H1 (cell line): ENCODE measurements at places on chromosomes 12 and 14. TPM values are rescaled to one million over a fixed set of nuclear protein-coding genes. Genes with fewer than 3 reads are reported as not detected.

The CCNK gene
- 81.9 and 82.7 TPM in 2 replicates for total RNA-seq

GRCh38 chr14:60958146-60958545 lies 22.7 kb downstream of the TRMT5 start:
- no peak for DNase-seq

DNA sequence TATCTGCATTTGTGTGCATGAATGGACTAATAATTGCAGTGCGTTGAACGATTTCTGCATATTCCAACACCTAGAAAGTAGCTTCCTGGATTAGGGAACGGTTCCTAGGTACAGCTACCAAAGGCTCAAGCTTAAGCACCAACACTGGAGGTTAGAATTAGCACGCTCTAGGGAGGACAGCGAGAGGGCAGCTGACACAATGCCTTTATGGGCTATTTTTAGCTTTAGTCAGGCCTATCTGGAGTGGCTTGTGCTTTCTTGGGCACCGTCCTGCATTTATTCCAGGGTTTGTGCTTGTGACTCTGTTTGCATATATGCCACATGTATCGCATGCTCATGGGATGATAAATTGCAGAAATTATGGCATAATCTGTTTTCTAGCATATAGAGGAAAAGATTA lies 13.7 kb downstream of the ETV6 start:
- no peak for DNase-seq

- DNase-seq = no peak
Observed at GRCh38 chr12:29223426-29223825, 74.3 kb downstream of the FAR2 start.

DNA sequence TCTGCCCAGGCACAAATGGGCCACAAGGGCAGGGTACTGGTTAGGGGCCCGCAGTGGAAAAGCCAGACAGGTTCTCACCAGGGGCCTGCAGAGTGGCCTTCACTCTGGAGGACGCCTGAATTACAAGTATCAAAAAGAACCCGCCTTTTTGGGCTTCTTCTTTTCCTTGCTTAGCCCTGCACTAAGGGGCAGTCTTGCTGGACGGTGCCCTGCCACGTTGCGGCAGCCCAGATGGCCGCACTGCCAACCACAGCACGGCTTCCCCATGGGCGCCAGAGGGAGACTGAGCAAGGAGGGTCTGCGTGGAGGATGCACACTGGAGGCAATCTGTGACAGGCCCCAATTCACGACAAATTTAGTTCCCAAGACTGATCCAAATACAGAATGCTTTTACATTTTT lies 18.3 kb upstream of the CDK2AP1 start:
- DNase-seq = no peak

The SLC5A8 gene
- 0.11 TPM in 1 of 2 replicates, not detected in the other for total RNA-seq

DNA sequence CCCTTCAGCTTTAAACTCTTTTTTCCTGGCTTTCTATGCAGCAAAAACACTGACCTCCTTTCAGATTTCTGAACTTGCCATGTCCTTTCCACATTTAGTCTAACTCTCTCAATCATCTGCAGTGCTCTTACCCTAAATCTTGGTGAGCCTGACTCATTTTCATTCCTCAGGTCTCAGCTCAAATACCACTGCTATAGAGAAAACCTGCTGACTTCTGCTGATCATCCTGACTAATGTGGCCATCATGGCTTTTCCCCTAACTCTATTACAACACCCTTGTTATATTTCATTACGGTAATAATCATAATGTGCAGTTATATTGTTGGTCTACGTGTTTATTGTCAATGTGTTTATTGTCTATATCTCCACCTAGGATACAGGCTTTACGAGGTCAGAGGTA lies 207.3 kb upstream of the OR4E1 start:
- no peak for DNase-seq

GRCh38 chr12:2634471-2634870 lies 160.3 kb upstream of the FKBP4 start:
- DNase-seq = no peak

The PEBP1 gene
- total RNA-seq = 444 and 458 TPM in 2 replicates

The ALX1 gene
- total RNA-seq = 0.73 and 0.80 TPM in 2 replicates

DNA sequence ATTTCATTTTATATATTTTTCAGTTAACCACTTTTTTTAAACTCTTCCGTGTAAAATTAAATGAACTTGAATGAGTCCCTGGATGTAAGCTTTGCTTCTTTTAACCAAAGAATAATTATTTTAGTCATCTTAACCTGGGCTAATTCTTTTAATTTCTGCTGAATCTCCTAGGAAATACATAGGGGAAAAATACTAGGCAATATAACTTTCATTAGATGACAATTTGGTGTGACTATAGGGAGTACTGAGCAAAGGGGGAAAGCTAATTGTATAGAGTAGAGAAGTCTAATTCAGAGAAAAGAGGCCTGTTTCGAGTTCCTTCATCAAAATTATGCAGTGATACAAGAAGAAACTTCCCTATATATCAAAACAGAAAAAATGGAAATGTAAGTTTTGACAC lies 388.1 kb downstream of the NOVA1 start:
- DNase-seq = no peak

GRCh38 chr14:52000019-52000582 lies 10.8 kb downstream of the RTRAF start:
- no peak for DNase-seq

DNA sequence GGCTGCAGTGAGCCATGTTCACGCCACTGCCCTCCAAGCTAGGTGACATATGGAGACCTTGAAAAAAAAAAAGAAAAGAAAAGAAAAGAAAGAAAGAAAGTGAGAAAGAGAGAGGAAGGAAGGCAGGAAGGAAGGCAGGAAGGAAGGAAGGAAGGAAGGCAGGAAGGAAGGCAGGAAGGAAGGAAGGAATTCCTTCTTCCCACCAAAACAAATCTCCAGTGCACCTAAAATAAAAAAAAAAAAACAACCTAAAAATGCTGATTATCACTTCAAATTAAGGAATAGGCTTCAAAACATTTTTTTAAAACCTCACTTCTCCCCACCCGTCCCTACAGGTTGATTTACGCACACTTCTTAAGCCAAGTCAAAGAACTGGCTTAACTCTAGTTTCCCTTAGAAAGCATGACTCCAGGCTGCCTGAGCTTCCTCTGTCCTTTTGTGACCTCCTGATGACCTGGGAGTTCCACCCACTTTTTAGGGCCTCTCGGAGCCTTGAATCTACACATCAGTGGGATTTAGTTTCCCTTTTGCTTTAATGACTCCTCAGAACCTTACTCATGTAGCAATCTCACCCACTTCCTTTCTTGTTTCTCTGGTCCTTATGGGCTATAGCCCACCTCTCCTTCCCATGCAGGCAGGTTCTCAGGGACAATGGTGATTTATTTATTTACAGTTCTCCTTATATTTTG lies 18.6 kb downstream of the DUSP6 start:
- DNase-seq = no peak

- DNase-seq = no peak
Observed at GRCh38 chr14:49483268-49483667, 102.9 kb downstream of the RPS29 start.

The TAS2R46 gene
- total RNA-seq = 0.48 TPM in 1 of 2 replicates, not detected in the other

DNA sequence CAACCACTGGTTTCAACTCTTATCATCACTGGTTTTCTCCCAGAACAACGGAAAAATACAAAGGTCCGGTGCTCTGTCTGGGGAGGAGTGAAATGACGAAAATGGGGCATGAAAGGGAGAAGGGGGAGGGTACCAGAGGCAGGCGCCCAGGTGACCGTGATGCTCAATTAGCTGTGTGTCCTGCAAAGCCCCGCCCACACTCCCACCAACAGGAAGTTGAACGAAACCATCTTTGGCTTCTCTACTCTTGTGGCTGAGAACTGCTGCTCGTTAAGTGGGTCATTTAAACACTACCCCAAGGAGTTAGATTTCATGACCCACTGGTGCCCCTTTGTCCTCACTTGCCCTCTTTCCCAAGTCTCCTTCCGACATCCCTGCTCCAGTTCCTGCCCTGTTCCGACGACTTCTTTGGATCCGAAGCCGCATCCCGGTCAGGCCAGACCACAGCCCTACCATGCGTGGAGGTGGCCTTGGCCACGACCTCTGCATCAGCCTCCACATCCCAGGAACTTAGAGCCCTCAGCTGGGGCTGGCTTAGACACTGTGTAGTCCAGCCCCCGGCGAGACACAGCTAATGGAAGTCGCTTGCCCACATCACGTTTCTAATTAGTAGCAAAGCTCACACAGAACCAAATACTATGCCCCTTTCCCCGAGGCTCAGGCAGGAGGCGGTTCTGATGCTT lies 11.4 kb upstream of the LRTM2 start:
- no peak for DNase-seq

DNA sequence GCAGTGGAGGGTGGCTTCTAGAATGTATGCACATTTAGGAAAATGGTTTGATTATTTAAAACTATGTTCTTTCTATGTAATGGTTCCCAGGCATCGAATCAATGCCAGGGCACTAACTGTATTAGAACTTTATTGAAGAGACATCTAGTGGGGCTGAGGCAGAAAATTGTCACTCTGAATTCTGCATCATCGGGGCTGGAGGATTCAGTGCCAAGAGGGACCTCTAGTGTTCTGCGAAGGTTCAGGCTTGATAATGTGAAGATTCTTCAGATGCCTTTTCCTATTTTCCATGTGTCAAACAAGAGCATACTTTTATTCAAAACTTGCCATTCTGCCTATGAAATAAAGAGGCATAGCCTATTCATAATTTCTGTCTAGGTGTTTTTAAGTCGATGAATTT lies 146.3 kb downstream of the CAND1 start:
- DNase-seq = no peak

GRCh38 chr12:117450209-117450608 lies 88.8 kb upstream of the NOS1 start:
- no peak for DNase-seq

- no peak for DNase-seq
Observed at GRCh38 chr12:121767525-121768016, 25.9 kb downstream of the RHOF start.

The CCDC197 gene
- not detected in 2 replicates for total RNA-seq

DNA sequence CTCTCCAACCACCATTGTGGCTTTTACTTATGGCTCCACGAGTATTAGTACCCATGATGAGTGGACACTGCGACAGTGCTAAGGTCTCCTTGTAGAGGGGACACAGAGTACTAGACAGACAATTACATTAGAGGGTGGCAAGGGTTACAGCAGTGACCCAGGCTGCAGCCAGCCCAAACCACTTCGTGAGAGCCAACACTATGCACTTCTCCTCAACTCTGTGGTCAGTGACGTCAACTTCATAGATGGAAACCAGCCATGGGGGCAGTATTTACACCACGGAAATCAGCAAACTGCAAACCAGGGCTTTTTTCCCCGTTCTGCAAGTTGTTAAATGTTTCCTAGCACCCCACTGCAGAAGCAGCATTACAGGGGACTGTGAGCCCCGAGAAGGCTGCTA lies 61.6 kb upstream of the ZFP36L1 start:
- peak; percentile 33 for DNase-seq

DNA sequence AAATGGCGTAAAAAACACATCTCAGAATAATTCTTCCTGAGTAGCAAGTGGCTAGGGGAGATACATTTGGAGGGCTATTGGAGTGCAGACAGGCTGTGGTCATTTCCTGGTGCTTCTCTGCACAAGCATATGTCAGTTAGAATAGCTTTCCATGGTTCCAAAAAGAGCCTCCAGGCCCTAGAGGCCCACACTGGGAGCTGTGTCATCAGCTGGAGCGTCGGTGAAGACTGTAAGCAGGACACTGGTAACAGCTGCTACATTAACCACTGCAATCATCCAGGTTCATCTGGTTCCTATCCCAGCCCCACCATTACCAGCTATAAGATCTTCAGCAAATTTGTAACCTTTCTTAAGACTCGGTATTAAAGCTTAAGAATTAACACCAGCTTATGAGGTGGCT lies 31.7 kb upstream of the APPL2 start:
- no peak for DNase-seq

- DNase-seq = no peak
Observed at GRCh38 chr14:52910572-52910971, 40.3 kb downstream of the FERMT2 start.

- no peak for DNase-seq
Observed at GRCh38 chr14:91303924-91304229, 59.4 kb upstream of the GPR68 start.

- DNase-seq = no peak
Observed at GRCh38 chr14:55430024-55430690, 10.3 kb downstream of the TBPL2 start.

GRCh38 chr12:132404435-132404855 lies 75.1 kb upstream of the GALNT9 start:
- no peak for DNase-seq

- no peak for DNase-seq
Observed at GRCh38 chr12:21476949-21477348, 24.5 kb downstream of the RECQL start.

DNA sequence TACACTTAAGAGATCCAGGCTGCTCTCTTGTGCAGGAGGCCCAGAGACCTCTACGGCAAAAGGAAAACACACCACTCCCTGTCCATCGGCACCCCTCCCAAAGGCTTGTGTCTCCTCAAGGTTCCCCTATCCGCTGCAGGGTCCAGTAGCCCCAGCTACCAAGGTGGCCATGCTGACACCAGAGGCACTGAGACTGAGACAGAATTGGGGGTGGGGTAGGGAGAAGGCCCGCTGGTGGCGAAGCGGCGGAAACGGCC lies 590 bp downstream of the DDIT3 start:
- no peak for DNase-seq

DNA sequence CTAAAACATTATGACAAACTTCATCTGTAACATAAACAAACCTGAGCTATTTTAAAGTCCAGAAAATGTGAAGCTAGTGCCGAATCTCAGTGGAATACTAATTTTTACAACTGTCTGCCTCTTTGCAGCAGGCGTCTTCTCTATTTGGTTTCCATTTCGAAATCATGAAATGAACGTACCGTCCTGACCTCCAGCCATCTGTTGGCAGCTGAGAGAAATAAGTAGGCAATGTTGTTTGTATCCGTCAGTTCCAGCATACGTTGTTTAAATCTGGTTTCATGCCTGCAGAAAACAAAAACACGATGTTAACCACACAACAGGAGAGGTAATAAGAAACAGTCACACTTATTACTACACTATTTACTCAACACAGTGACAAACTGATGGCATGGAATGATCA lies 54.3 kb upstream of the KCNJ8 start:
- no peak for DNase-seq

DNA sequence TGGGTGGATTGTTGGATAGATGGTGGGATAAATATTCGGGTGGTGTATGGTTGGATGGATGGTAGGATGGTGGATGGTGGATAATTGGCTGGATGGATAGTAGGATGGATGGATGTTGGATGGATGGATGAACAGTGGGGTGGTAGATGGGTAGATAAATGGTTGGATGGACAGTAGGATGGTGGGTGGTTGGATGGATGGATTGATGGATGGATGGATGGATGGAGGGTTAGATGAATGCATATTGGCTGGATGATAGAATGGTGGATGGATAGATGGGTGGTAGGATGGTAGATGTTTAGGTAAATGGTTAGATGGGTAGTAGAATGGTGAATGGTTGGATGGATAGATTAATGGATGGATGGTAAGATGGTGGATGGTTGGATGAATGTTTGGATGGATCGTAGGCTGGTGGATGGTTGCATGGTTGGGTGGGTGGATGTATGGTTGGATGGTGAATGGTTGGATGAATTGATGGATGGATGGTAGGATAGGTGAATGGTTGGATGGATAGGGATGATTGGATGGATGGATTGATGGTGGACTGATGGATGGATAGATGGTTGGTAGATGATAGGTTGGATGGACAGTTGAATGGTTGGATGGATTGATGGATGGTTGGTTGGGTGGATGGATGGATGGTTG lies 23.6 kb downstream of the ZBTB42 start:
- DNase-seq = no peak

GRCh38 chr12:122992386-122992785 lies 11.9 kb downstream of the ARL6IP4 start:
- DNase-seq = no peak

The IFI27L1 gene
- 19.9 and 21.2 TPM in 2 replicates for total RNA-seq
